Activated T-helper 1 cell treated with anti-CD3 and anti-CD28 coated beads, Interleukin-12 subunit alpha, Interleukin-12 subunit beta, Interleukin-2, Interleukin-4 antibody, amounts not matched to agents 30 ng/mL and 10 ng/mL and 1 ng/mL, durations not matched to agents 14 hours and 24 hours and 36 hours (primary cell): ENCODE measurements at places on chromosomes 3 and 15. TPM values are rescaled to one million over a fixed set of nuclear protein-coding genes. Genes with fewer than 3 reads are reported as not detected.

DNA sequence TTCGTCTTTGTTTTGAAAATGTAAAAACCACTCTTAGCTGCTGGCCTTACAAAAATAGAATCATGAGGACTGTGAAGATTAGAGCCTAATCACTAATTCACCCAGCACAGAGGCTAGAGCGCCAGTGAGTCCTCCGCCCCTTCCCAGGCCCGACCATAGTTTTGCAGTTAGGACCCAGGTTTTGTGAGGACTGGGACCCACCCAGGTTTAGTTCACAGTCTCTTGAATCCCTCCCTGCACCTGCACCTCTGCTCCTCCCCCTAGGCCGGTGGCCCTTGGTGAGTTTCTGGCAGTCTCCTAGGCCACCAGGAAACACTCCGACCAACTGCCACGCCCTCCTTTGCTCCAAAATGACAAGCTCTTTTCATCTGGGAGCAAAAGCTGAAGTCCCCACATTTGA lies 136.0 kb upstream of the CCDC54 start:
- H3K27ac ChIP-seq: no peak overlapping the region
- H3K4me3 ChIP-seq: peak overlapping the region; percentile 90
- peaks cover 11% of the 10 kb centered on the region for H3K27me3 ChIP-seq

- H3K4me3 ChIP-seq: peak overlapping the region; percentile 69
- peaks cover 60% of the 10 kb centered on the region for H3K4me1 ChIP-seq
- peak overlapping the region; percentile 91 for H3K27ac ChIP-seq
- peaks cover 3% of the 10 kb centered on the region for H3K36me3 ChIP-seq
- DNase-seq: no peak
- H3K27me3 ChIP-seq: peaks cover 5% of the 10 kb centered on the region
Measured at GRCh38 chr15:73982222-73982962, 9.7 kb downstream of the STOML1 start.

DNA sequence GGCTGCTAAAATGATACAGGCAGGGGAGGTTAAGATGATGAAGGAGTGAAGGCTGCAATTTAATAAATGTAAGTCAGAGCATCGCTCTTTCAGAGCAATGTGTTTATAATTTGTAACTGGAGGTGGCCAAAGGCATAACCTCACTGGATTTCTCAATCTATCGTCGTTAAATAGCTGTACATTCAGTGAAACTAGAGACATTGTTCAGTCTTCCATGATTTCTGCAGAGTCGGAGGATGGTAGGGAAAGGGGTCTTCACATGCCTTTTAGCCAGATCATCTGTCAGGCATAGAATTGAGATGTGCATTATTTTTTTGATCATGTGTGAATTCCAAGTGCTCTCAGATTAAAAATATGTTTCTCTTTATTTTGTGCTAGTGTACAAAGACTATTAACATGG lies 315.4 kb downstream of the OXSM start:
- no peak for DNase-seq
- no peaks in the 10 kb centered on the region for H3K4me1 ChIP-seq
- H3K36me3 ChIP-seq: no peaks in the 10 kb centered on the region
- H3K4me3 ChIP-seq: no peak overlapping the region
- no peaks in the 10 kb centered on the region for H3K27me3 ChIP-seq

DNA sequence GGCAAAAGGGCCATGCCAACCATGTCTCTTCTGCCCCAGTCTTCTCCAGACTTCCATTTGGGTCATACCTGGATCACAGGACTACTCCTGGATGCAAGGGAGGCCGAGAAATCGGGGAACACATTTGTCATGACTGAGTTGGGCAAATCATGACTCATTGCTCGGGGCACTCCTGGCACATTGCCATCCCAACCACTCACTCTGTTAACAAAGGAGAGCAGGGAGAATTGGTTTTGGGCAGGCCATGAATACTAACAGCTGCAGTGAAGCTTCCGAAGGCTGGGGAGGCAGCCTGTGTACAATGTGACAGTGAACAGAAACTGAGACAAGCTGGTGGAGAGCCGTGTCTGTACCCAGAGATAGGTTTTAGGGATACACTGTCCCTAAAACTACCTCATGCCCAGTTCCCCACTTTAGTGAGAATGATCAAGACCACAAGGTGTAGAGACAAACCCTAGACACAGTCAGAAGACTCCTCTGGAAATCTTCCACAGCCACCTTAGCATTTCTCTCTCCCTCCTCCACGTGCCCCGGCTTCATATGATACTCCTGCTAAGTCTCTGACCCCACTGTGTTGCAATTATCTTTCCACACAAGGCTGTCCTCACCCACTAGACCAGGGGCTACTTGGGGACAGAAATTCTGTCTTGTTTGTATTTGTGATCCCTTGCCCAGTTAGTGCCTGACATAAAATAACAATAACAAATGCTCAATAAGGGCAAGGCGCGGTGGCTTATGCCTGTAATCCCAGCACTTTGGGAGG lies 10.5 kb upstream of the BUB1B start:
- no peak overlapping the region for H3K4me3 ChIP-seq
- DNase-seq: no peak
- peaks cover 14% of the 10 kb centered on the region for H3K27me3 ChIP-seq
- H3K4me1 ChIP-seq: no peaks in the 10 kb centered on the region

- H3K4me1 ChIP-seq: peaks cover 54% of the 10 kb centered on the region
- H3K4me3 ChIP-seq: peak overlapping the region; percentile 66
- peak overlapping the region; percentile 76 for H3K27ac ChIP-seq
Measured at GRCh38 chr15:67063689-67064606, 1.5 kb upstream of the SMAD3 start.

GRCh38 chr3:59654123-59654479 lies 604.3 kb upstream of the CFAP20DC start:
- no peaks in the 10 kb centered on the region for H3K27me3 ChIP-seq
- DNase-seq: no peak
- no peaks in the 10 kb centered on the region for H3K4me1 ChIP-seq
- no peak overlapping the region for H3K27ac ChIP-seq

- peak overlapping the region; percentile 47 for H3K27ac ChIP-seq
- DNase-seq: no peak
- H3K4me3 ChIP-seq: no peak overlapping the region
- H3K27me3 ChIP-seq: no peaks in the 10 kb centered on the region
- H3K4me1 ChIP-seq: no peaks in the 10 kb centered on the region
- H3K36me3 ChIP-seq: peaks cover 47% of the 10 kb centered on the region
Measured at GRCh38 chr15:94403331-94403730, 172.0 kb downstream of the MCTP2 start.

- H3K27ac ChIP-seq: no peak overlapping the region
- no peaks in the 10 kb centered on the region for H3K36me3 ChIP-seq
Measured at GRCh38 chr3:164458986-164459385, 619.3 kb downstream of the SI start.

Gene RRP9
- total RNA-seq: 91.8 and 93.1 TPM in 2 replicates

- DNase-seq: no peak
- H3K4me3 ChIP-seq: no peak overlapping the region
Measured at GRCh38 chr3:171841620-171842000, 1.5 kb upstream of the TMEM212 start.

Gene REC114
- total RNA-seq: not detected in 2 replicates

Gene CYP11A1
- not detected in 2 replicates for total RNA-seq

Gene C3orf22
- total RNA-seq: not detected in 2 replicates

GRCh38 chr15:35194296-35194695 lies 109.2 kb upstream of the NANOGP8 start:
- H3K27me3 ChIP-seq: no peaks in the 10 kb centered on the region
- H3K4me3 ChIP-seq: no peak overlapping the region
- H3K27ac ChIP-seq: no peak overlapping the region
- H3K36me3 ChIP-seq: no peaks in the 10 kb centered on the region
- DNase-seq: no peak

Gene FGD5
- not detected in 2 replicates for total RNA-seq

DNA sequence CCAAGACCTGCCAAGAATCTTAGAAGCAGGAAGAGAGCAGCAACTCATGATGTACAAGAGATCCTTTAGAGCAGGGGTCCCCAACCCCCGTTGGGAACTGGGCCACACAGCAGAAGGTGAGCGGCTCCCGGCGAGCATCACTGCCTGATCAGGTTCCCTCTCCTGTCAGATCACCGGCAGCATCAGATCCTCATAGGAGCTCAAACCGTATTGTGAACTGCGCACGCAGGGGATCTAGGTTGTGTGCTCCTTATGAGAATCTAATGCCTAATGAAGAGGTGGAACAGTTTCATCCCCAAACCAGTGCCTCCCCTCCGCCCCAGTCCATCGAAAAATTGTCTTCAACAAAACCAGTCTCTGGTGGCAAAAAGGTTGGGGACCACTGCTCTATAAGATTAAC lies 13.8 kb downstream of the SLC41A3 start:
- H3K27ac ChIP-seq: no peak overlapping the region
- H3K27me3 ChIP-seq: peaks cover 3% of the 10 kb centered on the region
- H3K36me3 ChIP-seq: peaks cover 4% of the 10 kb centered on the region
- no peak for DNase-seq

Gene DUOXA2
- not detected in 2 replicates for total RNA-seq

Gene GOLGA8H
- total RNA-seq: not detected in 2 replicates

- no peak overlapping the region for H3K27ac ChIP-seq
- no peaks in the 10 kb centered on the region for H3K36me3 ChIP-seq
- no peak overlapping the region for H3K4me3 ChIP-seq
- H3K4me1 ChIP-seq: no peaks in the 10 kb centered on the region
- H3K27me3 ChIP-seq: peaks cover 8% of the 10 kb centered on the region
- no peak for DNase-seq
Measured at GRCh38 chr3:9032231-9032777, 69.0 kb upstream of the RAD18 start.

DNA sequence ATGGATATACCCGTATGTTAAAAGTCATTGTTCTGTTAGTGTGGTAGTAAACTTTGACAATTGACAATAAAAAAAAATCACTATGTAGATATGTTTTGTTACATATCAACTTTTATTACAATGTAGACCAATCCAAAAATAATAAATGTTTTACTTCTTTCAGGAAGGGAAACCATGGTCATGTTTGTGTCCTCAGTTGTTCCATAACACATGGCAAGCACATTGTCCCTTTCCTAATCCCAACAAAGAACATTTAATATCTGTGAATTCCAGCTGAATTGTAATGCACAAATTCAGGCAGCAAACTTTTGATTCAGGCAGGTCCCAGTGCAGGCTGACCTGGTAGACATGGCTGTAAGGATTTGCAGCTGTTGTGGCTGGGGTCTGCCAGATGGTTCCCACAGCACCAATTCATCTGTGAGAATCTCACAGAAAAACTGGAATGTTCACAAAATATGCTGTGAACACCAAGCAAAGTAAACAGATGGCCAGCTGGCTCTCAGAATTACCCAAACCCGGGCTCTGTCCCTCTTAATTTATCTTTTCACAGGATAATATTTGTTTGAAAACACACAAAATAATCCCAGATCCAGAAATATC lies 1.9 kb upstream of the SPG21 start:
- no peaks in the 10 kb centered on the region for H3K27me3 ChIP-seq
- peaks cover 39% of the 10 kb centered on the region for H3K4me1 ChIP-seq

Gene RGMA
- total RNA-seq: 0.34 and 0.54 TPM in 2 replicates

GRCh38 chr3:100913870-100914648 lies 79.2 kb downstream of the ABI3BP start:
- no peaks in the 10 kb centered on the region for H3K4me1 ChIP-seq
- DNase-seq: no peak
- no peak overlapping the region for H3K4me3 ChIP-seq
- H3K36me3 ChIP-seq: no peaks in the 10 kb centered on the region
- H3K27me3 ChIP-seq: peaks cover 6% of the 10 kb centered on the region

Gene CCDC191
- total RNA-seq: 1.1 and 2.1 TPM in 2 replicates
